Cortex of kidney (tissue), 1 donor: ENCODE measurements at places on chromosomes 2 and 18.

GRCh38 chr2:26691881-26692278, 642 bp upstream of the KCNK3 start:
- DNase-seq, result no peak

- DNase-seq, result no peak
Observed at GRCh38 chr2:233807215-233807865, 29.2 kb downstream of the MROH2A start.

DNA sequence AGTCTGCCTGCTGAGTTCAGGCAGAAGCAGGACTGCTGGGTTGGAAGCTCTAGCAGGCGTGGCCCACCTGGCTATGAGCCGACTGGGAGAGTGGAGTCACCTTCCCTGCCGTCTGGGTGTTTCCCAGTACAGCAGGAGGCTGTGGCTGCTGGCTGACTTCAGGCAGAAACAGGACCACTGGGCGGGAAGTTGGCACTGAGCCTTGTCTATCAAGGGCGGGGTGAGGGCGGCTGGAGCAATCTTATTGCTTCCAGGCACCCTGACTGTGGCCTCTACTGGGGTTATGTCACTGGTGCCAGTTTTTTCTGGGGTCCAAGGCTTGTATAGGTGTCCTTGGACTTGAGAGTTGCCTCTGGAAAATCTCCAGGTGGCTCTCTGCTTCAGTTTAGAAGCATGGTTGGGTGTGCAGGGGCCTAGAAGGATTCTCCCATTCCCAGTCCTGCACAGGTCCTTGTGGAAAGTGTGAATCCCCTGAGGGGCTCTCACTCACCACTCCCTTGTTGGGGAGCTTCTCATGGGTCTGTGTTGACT, 30.5 kb downstream of the LTBP1 start:
- no peak for DNase-seq

- DNase-seq, result no peak
Observed at GRCh38 chr2:136025057-136025973, 39.9 kb upstream of the DARS1 start.

- no peak for DNase-seq
Observed at GRCh38 chr2:83071914-83072313, 1387.2 kb downstream of the SUCLG1 start.

DNA sequence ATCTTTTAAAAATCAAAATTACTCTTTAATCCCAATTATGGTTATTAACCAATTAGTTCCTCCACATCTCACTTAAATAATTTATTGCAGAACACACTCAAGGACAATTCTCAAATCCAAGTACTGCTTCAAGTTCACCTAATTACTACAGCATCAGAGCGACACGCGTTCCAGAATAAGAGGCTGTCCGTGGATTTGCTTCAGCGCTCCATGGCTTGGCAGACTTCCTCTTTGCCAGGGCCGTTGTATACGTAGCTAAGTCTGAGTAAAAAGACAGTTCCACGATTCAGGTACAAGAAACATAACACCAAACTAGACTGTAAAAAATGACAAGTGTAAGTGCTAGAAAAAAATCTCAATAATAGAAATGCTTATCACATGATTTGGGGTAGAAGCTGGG, 153.2 kb upstream of the MYT1L start:
- DNase-seq, result no peak

GRCh38 chr2:70073493-70073892, 13.8 kb upstream of the PCBP1 start:
- DNase-seq, result no peak

GRCh38 chr2:146982393-146982846, 862.4 kb upstream of the ACVR2A start:
- no peak for DNase-seq

GRCh38 chr2:112033600-112033999, 21.5 kb upstream of the TMEM87B start:
- DNase-seq, result no peak

DNA sequence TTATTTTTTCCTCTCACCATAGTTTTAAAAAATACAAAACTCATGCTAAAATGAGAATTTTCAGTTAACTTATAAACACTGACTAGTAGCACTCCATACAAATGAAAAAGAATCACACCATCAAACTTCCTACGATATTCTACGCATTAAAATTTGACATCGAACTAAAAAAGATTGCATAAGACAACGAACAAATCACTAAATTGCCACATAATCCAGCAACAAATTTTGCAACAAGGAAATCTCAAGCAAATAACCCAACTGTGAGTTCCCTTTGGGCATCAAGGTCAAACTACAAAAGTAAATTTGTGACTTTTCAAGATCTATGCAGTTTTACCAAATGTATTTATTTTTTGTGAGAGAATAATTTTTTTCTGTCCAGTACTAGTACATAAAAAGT, 1.5 kb downstream of the MAP3K2 start:
- DNase-seq, result no peak

- DNase-seq, result no peak
Observed at GRCh38 chr2:38945911-38946310, 56.2 kb downstream of the ARHGEF33 start.

GRCh38 chr18:30999186-30999585, 43.4 kb downstream of the DSC3 start:
- DNase-seq, result no peak

GRCh38 chr2:61456746-61457420, 14.0 kb downstream of the USP34 start:
- no peak for DNase-seq

GRCh38 chr2:33373986-33374385, 102.5 kb upstream of the RASGRP3 start:
- DNase-seq, result no peak

DNA sequence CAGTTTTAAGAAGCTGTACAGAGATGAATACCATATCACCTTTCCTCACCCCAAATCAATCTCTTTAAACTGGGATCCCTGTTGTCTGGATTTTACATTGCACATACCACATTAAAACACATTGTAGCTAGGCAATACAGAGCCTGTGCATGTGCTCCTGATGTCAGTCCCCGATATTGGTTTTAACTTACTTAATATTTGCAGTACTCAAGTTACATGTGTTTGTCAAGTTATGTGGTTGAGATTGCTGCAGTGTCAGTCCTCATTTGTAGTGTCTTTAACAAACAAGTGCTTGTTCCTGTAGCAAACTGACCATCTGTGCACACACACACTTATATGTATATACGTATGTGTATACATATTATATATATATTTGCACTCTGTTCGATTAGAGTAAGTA, 10.4 kb upstream of the UBE2E3 start:
- DNase-seq, result no peak

GRCh38 chr2:130823886-130824491, 12.7 kb upstream of the ARHGEF4 start:
- DNase-seq, result no peak

- no peak for DNase-seq
Observed at GRCh38 chr2:69762513-69763494, 20.9 kb downstream of the ANXA4 start.

DNA sequence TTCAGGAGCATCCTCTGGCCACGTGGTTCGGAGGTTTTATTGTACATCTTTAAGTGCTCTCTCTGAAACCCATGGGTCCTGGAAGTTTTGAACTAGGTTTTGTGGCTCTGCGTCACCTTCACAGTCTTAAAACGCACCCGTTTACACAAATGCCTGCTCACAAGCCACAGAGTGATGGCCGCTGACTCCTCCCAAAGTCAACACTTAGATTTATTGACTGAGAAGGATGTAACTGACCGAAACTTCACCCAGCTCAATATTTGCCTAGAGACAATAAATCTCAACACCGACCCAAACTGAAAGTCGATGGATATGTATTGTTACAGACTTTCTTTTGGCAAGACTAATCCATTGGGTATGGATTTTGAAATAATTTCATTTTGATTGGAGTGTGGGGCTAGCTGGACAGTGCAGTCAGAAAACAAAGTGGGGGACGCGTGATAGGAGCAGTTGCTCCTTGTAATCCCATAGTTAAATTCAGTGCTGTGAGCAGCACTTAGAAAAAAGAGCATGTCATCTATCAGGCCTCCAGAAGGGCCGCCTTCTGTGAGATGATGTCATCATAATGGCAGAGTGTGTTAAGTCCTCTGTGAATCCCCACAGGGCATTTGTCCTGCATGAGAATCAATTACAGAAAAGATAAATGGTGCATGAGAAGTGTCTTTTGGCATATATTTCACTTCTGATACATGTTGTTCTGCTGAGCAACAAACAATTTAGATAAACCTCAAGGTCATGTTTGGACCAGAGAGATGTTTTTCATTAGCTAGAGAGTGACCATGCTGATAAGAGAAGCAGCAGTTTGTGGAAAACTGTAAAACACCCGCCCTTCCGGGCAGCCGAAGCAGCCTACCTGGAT, 183.7 kb downstream of the INO80D start:
- DNase-seq, result no peak

GRCh38 chr2:127951026-127951425, 65.3 kb upstream of the AMMECR1L start:
- DNase-seq, result no peak

- no peak for DNase-seq
Observed at GRCh38 chr2:118670276-118670675, 177.2 kb downstream of the EN1 start.

GRCh38 chr2:163736433-163737189, 803 bp upstream of the FIGN start:
- no peak for DNase-seq

DNA sequence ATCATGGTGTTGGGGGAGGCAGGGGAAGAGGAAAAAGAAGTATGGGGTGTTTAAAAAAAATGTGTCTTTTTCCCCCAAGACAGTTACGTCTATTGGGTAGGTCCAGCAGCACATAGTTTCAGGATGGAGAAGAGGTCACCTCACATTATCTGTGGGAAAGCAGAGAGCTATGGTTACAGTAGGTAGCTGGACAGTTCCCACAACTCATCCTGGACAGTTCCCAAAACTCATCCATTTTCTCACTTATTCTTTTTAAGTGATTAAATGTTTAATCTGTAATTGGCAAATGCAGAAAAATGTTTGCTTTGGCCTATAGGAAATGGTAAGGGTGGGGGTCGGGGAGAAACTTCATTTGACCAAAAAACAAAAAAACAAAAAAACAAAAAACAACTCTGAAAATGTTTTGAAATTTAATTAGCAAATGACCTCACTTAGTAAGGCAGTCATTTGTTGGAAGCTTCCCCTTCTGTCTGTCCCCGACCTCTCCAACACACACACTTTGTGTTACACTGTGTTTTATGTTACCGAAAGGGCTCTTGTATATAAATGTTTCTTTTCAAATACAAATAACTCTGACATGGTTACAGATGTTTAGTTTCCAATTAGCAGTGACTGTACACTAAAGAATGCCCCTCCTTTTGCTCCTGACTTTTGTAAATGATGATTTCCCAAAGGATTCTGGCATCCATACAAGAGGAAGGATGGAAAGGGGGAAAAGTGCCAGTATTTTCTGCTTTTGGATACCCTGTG, 173.3 kb upstream of the ZFP36L2 start:
- no peak for DNase-seq

DNA sequence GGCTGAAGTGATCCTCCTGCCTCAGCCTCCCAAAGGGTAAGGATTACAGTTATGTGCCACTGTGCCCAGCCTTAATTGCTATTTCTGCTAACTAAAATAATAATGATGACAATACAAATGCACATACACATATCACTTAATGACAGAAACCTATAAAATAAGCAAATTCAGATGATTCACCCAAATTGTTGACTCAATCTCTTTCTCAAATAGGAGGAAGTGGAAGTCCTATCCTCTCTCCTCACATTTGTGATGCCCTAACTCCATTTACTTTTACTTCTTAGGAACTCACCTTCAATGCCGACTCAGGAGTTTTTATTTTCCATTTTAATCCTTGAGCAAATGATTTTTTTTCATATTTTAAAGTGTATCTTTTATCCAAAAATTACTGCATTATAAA, 24.5 kb upstream of the RAPH1 start:
- DNase-seq, result no peak

- no peak for DNase-seq
Observed at GRCh38 chr2:100285011-100285410, 37.3 kb downstream of the LONRF2 start.

DNA sequence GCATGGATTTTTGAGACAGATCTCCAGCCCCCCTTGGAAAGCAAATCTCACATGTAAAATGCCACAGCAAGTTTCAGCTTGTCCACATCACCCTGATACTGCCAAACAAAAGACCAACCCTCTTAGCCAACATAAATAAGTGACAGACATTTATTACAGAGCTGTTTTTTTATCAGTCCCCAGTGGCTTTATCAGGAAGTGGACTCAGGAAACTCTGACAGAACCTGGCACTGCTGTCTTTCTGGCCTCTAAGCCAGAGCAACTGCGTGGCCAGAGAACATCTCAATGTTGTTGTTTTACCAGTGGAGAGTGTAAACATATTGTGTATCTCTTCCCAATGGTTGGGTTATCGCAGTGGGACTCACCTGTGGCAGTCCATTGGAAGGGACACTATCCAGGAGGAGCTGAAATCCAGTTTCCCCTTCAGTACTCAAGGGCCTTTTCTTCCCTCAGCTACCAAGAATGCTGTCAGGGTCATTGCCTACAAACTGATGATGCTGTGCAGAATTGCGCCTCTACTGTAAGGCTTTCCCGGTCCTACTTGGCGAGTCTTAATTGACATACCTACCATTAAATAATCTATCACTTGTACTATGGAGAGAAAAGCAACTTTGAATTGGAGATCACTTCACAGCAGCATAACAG, 22.0 kb downstream of the SLC14A1 start:
- DNase-seq, result no peak

- DNase-seq, result no peak
Observed at GRCh38 chr2:46068636-46069035, 228.6 kb upstream of the EPAS1 start.

DNA sequence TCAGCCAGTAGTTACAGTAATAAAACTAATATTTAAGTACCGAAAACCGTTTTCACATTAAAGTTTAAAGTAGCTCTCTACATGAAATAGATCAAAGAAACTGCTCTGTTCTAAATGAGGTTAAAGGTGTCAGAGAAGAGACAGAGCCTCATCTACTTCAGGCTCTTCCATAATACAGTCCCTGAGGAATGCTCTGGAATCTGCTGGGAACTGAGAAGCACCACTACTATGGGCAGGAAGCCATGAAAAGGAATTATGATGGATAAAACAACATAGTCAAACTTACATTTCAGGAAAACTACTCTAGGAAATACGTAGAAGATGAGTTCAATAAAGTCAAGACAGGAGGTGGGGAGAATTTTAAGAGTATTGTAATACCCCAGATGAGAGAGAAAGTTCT, 60.0 kb downstream of the ROCK1 start:
- no peak for DNase-seq

DNA sequence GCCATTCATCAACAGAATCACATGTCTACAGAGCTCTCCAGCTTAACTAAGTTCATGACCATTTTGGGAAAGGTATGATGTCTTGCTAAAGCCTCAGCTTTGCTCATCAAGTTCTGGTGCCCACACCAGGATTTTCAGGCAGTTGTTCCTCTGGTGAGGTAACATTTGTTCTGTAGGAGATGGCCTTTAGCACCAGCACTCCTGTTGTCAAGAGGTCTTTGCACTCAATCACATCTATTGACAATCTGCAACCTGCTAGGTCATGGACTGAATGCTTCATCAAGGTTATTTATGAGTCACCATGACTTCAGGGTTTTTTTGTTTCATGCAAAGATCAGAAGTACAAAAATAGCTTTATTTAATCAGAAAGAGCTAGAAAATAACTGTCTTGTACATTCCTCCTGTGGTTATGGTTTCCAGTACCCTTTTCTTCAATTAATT, 36.6 kb upstream of the VIT start:
- no peak for DNase-seq

GRCh38 chr2:134465228-134466105, 211.6 kb downstream of the MGAT5 start:
- no peak for DNase-seq
